ENCODE measurements at places on chromosomes 12 and 14.

DNA sequence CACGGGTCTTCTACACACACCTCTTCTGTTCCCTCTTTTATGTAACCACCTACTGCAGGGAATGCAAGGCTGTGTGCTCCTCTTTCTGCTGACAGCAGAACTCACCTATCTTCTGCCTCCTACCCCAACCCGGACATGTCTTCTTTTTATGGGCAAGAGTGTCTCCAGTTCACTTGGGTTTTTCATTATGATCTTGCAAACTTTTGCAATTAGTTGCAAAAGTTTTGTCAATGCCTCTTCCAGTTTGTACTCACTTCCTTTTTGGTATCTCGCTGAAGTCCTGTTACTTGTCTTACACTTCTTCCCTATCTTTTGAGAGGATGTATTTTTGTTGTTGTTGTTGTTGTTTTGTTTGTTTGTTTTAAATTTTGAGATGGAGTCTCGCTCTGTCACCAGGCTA lies 50.6 kb downstream of the DRAM1 start:
- no peak for DNase-seq

DNA sequence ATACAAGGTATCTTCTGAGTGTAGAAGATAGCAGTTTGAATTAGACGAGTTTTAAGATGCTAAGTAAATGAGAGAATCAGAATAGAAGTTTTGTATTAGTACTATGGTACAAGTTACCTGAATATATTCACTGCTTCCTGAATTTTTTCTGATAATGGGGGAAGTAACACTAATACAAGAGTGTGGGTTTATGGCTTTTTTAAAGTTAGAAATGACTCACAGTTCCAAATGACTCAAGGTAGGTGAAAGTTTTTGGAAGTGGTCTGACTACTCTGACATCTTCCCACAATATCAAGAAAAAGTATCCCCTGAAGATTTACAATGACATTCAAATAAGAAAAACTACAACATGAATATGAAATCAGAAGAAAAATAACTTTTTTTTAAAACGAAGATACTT lies 123.7 kb upstream of the GARIN6 start:
- no peak for DNase-seq

- no peak for DNase-seq
These were observed 3.6 kb downstream of the FGD4 start for GRCh38 chr12:32402946-32403345.

DNA sequence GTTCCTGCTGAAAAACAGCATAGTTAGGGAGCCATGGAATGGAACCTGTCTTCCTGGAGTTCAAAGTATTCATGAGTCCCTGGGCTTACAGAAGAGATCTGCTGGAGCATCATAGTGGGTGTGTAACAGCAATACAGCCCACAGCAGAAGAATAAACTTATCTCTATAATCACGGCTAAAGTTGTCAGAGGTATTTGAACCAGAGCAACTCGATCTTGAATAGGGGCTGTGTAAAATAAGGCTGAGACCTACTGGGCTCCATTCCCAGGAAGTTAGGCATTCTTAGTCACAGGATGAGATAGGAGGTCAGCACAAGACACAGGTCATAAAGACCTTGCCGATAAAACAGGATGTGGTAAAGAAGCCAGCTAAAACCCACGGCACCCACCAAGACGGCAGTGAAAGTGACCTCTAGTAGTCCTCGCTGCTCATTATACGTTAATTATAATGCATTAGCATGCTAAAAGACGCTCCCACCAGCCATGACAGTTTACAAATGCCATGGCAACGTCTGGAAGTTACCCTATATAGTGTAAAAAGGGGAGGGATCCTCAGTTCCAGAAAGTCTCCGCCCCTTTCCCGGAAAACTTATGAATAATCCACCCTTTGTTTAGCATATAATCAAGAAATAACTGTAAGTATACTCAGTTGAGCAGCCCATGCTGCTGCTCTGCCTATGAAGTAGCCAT lies 223.4 kb downstream of the PCNX1 start:
- no peak for DNase-seq
